ENCODE measurements at places on chromosomes 3 and 15.
A peak's percentile ranks its signal among the peaks of the same experiment; 100 is the strongest.

DNA sequence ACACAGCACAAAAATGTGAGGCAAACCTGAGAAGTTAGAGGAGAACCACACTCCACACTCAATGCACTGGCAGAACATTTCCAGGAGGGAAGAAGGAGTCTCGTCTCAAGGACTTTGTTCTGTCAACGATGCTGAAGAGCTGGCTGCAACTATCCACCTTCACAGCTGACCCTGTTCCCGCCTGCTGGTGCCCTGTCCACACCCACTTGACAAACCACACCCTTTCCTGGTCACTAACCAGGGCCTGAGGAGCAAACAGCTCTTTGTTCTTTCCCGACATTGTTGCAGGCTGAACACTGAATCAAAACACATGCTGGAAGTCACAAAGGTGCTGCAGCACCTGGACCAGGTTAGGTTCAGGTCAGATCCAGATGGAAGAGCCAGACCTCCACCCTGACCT is 92.6 kb upstream of the ARRDC4 start:
- no peak for DNase-seq

GRCh38 chr3:49805367-49805782 is 2.3 kb downstream of the INKA1 start:
- DNase-seq, result no peak

DNA sequence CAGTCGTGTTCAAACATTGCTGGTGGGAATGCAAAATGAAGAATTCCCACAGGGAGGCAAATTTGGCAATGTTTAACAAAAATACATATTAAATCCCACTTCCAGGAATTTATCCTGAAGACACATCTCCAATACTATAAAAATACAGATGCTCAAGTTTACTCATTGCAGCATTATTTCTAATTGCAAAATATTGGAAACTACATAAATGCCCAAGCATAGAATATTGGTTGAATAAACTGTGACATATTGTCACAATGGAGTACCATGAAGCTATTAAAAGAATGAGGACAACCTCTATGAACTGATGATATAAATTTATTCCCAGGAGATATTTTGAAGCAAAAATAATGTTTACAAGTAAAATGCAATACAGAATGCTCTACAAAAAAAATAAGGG is 49.7 kb upstream of the UBE2E2 start:
- DNase-seq, result no peak

DNA sequence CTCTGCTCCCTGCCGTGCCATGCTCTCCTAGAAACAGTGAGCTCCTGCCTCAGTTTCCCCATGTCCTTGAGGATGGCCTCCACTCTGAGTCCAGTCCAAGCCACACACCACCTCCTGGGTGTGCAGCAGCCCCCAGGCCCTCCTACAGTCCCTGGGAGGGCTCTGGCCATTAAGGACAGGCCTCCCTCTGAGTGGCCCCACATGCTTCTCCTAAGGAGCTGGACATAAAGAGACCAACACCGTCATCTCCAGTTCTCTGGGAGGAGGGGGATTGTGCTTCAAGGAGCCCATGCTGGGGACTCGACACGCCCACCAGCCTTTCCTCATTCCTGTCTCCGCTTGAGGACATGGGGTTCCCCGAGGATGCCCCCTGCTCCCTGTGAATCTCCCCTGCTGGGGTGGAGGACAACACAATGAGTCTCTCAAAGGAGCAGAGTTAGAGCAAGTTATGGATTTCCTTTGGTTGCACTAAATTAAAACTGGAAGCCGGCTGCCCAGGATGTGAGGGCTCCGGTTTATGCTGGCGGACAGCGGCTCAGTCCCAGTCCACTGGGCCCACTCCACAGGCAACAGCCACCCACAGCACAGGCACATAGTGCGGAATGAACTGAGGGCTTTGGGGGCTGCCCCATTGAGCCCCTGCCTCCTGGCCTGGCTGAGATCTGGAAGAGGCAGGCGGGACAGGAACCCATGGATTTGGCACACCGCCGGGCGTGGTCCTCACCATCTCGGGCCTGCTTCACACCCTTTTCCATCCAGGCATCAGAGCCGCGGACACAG is 165.6 kb upstream of the IQSEC1 start:
- no peak for DNase-seq

DNA sequence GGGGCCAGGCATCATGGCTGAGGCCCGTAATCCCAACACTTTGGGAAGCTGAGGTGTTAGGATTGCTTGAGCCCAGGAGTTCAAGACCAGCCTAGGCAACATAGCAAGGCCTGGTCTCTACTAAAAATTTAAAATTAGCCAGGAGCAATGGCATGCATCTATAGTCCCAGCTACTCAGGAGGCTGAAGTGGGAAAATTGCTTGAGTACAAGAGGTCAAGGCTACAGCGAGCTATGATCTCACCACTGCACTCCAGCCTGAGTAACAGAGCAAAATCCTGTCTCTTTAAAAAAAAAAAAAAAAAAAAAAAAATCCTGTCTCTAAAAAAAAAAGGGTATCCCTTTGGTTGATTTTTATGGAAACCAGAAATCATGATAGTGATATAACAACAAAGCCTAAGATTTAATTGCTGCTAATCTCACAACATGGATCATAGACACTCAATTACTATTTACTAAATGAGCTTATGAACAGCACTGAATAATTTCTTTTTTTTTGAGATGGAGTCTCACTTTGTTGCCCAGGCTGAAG is 12.1 kb downstream of the PCLAF start:
- DNase-seq, result no peak

- DNase-seq, result no peak
Measured at GRCh38 chr3:39907981-39908380, 98.6 kb downstream of the MYRIP start.

GRCh38 chr3:126464093-126464492 is 11.6 kb downstream of the ZXDC start:
- no peak for DNase-seq

- no peak for DNase-seq
Measured at GRCh38 chr15:55873024-55873720, 120.2 kb downstream of the NEDD4 start.

DNA sequence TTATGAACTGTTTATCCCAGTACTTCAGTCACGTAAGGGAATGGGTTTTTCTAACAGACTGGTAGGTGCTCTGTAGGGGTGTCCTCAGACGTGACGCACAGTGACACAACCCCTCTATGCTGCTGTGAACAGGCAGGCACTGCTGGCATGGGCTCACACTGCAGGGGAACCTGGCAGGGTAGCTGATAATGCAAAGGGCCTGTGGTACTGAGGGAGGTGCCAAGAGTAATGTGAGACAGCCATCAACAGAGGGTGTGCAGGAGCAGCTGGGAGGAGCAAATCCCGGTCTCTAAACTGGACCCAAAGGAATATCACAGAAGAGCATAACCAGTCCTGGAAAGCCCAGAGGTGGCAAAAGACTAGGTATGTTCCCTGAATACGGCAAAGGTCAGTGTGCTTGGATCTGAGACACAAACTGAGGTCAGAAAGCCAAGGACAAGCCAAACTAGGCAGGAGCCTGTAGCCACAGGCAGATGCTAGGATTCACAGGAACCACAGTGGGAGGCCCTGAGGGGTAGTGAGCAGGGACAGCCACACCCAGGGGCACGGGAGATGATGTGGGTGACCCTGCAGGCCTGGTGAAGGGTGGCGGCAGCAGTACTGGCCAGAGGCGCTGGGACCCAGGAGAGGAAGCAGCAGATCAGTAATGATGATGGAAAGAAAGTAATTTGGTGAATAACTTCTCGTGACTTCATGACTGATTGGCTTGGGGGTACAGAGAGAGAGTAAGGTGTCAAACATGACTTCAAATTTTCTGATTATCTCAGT is 248.1 kb upstream of the CHRNA7 start:
- no peak for DNase-seq

DNA sequence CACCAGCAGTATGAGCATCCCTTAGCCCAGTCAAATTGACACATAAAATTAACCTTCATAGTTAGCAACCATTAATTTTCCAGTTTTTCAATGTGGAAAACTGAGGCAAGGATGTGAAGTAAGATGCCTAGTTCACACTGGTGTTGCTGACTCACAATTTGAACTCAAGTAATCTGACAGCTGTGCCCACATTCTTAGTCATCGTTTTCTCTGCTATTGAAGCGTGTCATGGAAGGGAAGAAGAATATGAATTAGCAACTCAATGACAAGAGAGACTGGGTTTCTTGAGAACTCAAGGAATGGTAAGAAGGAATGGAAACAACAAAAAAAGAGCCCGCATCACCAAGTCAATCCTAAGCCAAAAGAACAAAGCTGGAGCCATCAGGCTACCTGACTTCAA is 261.4 kb downstream of the EPHA3 start:
- no peak for DNase-seq

- DNase-seq, result no peak
Measured at GRCh38 chr3:185024966-185025365, 127.9 kb downstream of the C3orf70 start.

GRCh38 chr15:43872416-43873020 is 45.7 kb downstream of the WDR76 start:
- peak; percentile 28 for DNase-seq

GRCh38 chr3:29384640-29385039 is 103.8 kb downstream of the RBMS3 start:
- no peak for DNase-seq

GRCh38 chr3:46314517-46314916 is 39.4 kb upstream of the CCR2 start:
- DNase-seq, result no peak

GRCh38 chr15:80580106-80580505 is 115.0 kb upstream of the ABHD17C start:
- DNase-seq, result no peak

DNA sequence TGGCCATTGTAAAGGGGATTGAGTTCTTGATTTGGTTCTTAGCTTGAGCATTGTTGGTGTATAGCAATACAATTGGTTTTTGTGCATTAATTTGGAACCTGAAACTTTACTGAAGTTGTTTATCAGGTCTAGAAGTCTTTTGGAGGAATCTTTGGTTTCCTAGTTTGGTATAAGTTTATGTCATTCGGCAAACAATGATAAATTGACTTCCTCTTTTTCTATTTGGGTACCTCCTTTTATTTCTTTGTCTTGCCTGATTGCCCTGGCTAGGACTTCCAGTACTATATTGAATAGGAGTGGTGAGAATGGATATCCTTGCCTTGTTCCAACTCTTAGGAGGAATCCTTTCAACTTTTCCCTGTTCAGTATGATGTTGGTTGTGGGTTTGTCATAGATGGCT is 32.1 kb downstream of the SPESP1 start:
- DNase-seq, result no peak

GRCh38 chr3:9891072-9891622 is 737 bp downstream of the JAGN1 start:
- no peak for DNase-seq

- DNase-seq, result no peak
Measured at GRCh38 chr3:152328841-152329240, 60.1 kb downstream of the MBNL1 start.

GRCh38 chr3:53180305-53181023 is 19.5 kb downstream of the PRKCD start:
- no peak for DNase-seq

- no peak for DNase-seq
Measured at GRCh38 chr3:63353383-63353782, 75.3 kb downstream of the SYNPR start.

GRCh38 chr3:195207731-195208130 is 63.2 kb downstream of the XXYLT1 start:
- DNase-seq, result no peak

DNA sequence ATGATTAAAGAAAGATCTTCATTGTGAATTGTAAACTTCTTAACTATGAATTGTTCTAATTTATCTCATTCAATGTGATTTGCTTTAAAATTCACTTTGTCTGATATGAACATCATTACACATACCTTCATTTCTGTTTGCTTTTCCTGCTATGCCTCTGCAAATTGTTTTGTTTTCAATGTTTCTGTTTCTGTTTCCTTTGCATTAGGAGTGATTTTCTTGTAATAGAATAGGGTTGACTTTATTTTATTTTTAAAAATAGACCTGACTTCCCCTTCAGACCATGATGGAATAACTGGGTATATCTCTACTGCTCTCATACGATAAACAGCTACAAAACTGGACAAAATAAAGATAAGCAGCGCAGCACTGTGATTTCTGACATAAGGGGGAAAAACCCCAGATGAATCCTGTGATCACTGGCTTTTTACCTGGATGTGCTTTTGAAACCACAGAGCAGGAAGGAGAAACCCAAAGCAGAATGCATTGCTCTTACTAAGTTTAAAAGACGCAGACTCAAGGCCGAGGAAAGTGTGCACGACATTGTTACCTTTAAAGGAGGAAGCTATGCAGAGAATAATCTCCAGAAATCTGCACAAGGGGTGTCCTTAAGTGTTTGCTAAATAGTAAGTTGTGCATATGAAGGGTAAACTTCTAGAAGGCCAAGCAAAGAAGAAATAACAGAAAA is 420.2 kb downstream of the TBC1D5 start:
- DNase-seq, result peak; percentile 4

- DNase-seq, result no peak
Measured at GRCh38 chr3:117417411-117417810, 707.8 kb downstream of the TUSC7 start.

- DNase-seq, result no peak
Measured at GRCh38 chr15:85622221-85622831, 172.4 kb downstream of the KLHL25 start.

DNA sequence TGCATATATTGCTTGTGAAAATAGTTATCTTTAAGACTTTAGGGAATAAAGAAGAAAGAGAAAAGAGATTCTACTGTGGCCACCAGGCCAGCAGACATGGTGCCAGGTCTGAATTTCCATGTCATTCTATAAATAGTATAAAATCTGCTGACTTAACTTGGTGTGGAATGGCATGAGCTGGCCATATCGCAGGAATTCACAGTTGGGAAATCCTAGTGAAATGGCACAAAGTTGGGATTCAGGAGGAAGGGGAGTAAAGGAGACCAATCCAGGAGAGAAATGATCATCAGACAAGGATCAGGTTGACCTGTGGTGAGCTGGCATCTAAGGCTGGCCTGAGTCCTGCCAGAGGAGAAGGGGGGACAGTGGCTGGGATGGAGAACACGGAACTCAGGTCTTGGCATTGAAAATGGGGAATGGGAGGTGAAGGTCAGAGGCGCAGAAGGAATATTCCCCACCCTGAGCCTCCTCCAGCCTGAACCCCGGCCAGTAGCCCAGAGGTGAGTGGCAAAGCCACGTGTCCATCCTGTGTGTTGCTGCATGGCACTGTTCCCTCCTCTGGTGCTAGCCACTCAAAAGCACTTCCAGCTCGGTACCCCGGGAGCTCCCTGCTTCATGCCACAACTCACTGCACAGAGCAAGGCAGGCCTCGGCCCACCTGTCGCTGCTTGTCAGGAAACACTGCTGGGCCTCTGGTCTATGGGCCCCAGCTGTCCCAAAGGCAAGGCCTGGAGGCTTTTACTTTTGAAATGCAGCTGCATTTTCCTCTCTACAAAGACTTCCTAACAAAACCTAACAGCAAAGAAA is 51.4 kb downstream of the SSUH2 start:
- no peak for DNase-seq
